Fibroblast of the aortic adventitia (primary cell): ENCODE measurements at places on chromosomes 6 and 20. TPM values are rescaled to one million over a fixed set of nuclear protein-coding genes. Genes with fewer than 3 reads are reported as not detected.

Gene TNFRSF21
- total RNA-seq: 13.8 and 17.7 TPM in 2 replicates

Gene SLC18B1
- total RNA-seq: 6.8 and 17.8 TPM in 2 replicates

Gene ADGRB3
- total RNA-seq: 0.33 and 1.4 TPM in 2 replicates

Gene MROH8
- 0.49 and 3.1 TPM in 2 replicates for total RNA-seq

Gene NHSL1
- 7.9 and 17.8 TPM in 2 replicates for total RNA-seq

Gene STMND1
- not detected in 2 replicates for total RNA-seq

Gene OR2B6
- total RNA-seq: not detected in 2 replicates

Gene VEGFA
- 98.9 and 163 TPM in 2 replicates for total RNA-seq

- no peak for DNase-seq
Measured at GRCh38 chr6:68726337-68726736, 91.3 kb downstream of the ADGRB3 start.

DNA sequence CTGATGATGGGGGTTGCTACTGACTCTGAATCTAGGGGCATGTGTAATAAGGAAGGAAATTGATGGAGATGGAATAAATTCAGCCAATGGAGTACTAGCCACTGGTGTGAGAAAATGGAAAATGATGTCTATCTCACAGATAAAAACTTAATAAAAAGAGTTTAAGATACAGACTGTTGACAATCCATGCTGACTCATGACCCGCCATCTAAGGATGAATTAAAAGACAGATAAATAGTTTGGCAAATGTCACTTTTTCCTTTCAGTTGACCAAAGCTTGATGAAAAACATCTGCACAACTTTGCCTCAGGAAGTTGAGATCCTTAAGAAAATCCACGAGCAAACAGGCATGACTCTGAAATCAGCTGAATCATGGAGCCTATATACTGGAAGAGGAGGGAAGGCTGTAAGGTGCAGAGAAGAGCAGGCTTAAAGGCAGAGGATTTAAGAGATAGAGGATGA lies 82.6 kb upstream of the BMP5 start:
- peak; percentile 85 for DNase-seq

DNA sequence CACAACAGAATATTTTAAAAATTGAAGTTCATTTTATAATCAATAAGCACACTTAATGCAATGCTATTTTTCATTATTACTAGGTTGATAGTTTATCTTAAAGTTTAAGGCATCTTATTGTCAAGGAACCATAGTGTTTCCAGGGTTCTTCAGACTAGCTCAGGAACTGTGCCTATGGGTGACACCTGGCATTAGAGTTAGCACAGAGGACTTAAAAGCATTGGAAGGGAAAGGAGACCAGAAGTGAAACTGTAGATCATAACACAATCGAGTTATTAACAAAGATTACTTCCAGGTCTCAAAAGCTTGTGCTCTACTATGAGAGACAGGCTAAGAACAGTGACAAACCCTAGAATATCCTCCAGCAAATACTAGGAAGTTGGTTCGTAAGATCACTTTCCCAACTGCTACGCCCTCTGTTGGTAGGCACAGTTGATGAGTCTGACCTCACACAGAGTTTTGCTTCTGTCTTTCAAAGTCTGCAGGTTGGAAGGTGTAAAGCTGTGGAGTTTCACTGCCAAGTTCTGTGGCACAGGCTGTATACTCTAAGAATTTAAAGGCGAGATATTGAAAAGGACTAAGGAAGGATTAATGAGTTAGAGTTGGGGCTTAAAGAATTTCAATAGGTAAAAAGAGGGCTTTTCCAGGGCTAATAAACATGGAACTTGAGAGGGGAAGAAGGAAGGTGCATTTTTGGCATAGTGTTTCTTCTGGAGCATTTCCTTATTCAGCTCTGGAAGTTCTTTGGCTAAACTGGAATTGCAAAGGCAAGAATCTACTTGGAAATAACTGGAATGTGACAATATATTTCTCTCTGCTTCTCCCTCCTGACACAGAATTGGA lies 531.3 kb upstream of the JAG1 start:
- peak; percentile 79 for DNase-seq

DNA sequence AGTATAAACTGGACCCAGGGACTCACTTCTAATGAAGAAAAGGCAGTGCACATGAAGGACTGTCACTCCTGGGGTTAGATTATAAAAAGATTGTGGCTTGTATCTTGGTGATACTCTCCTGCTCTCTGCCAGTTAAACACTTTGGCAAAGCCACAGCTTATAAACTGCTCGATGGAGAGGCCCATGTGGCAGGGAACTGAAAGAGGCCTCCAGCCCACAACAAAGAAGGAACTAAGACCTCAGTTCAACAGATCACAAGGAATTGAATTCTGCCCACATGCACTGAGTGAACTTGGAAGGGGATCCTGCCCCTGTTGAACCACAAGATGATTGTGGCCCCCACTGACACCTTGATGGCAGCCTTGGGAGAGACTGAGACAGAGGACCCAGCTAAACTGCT lies 363.8 kb downstream of the CBLN4 start:
- DNase-seq: no peak

- no peak for DNase-seq
Measured at GRCh38 chr6:142935553-142936517, 9.1 kb downstream of the HIVEP2 start.

GRCh38 chr6:1612299-1612973 lies 2.7 kb downstream of the FOXC1 start:
- no peak for DNase-seq

GRCh38 chr20:47773371-47773786 lies 11.9 kb downstream of the SULF2 start:
- no peak for DNase-seq

- peak; percentile 61 for DNase-seq
Measured at GRCh38 chr6:29847871-29848630, 20.4 kb downstream of the HLA-G start.

- DNase-seq: no peak
Measured at GRCh38 chr6:43763812-43764522, 6.0 kb upstream of the VEGFA start.

DNA sequence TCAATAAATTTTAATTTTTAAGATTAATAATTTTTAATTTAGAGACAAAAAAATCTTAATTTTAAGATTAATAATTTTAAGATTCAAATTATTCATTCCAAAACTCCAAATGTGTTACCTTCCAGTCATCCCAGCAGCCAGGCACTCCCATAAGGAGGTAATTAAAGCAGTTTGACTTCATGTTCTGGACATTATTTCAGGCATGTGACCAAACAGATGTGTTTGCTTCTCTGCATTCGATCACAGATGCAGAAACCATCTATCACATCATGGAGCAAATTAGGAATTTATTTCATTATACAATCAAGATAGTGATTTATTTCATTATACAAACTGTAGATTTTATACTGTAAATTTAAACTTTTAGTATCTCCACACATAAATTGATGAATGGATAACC lies 150.3 kb downstream of the AKAP7 start:
- DNase-seq: no peak

DNA sequence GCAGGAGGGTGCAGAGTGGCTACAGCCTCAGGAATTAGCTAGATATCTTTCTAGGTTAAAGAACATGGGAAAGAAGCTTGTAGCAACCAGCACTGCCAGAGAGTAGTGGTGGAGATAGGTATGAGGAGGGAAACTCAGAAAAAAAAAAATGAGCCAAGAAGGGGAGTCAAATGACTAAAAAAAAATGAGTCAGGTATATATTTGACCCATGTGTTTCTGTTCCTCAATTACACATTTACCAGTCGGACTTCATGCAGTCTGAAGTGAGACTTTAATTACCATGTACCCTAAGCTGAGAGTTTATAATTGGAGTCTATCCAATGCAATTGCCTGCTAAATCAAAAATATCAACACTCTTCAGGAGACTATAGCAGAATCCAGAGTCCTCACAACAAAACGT lies 964.6 kb downstream of the HACE1 start:
- DNase-seq: no peak

DNA sequence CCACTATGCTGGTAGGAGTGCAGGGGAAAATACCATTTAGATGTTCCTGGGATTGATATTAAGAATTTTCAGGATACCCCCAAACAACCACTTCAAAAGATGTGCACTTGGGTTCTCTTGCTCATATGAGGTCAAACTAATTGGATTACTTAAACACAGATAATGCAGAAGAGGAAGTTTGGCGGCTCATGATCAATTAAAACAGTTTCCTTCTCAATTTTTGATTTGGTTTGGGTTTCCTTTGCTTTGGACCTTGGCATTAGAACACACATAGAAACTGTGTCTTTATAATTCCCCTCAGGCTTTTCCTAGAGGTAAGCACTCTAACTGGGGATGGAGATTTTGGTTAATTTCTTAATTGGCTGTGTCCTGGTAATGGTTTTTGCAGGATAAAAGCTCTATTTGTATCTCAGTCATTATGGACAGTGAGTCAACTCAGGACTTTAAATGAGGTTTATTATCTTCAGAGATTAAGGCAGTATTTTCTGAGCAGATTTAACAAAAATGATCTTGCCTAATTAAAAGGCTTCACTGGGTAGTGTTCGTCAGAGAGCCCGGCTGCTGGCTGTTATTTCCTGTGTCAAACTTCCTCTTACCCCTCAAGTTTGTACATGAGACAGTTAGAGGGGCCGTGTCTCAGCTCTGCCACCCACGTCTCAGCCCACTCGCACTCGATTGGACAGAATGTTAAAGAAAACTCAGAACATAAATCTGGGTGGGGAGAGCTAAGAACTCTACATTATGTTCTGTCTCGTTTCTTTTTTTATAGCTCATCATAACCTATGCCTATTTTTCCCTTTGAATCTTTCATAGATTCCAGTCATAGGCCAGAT lies 50.3 kb upstream of the PREP start:
- no peak for DNase-seq

GRCh38 chr6:121382467-121383121 lies 48.3 kb upstream of the TBC1D32 start:
- DNase-seq: peak; percentile 10

DNA sequence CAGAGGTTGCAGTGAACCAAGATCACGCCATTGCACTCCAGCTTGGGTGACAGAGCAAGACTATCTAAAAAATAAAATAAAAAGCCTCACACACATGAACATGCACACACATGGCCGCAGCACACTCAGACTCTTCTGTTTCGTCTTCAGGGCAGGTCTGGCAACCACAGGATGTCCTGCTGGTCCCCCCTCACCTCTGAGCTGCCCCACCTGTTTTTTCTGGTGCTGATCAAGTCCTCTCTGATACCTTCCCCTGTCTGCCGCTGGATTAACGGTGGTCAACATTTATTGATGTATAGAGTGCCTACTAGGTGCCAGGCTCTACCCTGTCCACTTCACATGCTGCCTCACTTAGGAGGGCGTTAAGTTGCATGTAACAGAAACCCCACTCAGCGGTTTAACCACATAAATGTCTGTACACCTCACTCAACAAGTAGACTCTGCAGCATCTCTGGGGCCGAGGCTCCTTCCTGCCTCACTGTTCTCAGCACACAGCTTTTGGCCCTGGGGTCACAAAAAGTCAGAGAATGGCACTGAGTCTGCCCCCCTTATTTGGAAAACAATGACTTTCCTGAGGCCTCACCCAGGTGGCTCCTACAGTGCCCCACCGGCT lies 4.5 kb upstream of the AP5S1 start:
- DNase-seq: no peak

DNA sequence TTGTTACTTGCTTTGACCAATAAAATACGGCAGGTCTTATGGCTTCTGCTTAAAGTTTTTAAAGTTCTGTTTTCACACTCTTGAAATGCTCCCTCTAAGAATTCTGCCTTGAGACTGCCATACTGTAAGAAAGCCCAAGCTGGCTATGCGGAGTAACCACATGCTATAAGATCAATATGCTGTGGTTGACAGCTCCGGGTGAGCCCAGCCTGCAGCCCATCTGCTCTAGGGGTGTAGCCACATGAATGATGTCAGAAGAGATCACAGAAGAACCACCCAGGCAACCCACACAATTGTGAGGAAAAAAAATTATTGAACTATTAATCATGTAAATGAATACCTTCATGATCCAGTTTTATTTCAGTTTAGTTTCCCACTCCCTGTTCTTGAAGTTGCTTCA lies 26.1 kb upstream of the SH3BGRL2 start:
- DNase-seq: no peak

DNA sequence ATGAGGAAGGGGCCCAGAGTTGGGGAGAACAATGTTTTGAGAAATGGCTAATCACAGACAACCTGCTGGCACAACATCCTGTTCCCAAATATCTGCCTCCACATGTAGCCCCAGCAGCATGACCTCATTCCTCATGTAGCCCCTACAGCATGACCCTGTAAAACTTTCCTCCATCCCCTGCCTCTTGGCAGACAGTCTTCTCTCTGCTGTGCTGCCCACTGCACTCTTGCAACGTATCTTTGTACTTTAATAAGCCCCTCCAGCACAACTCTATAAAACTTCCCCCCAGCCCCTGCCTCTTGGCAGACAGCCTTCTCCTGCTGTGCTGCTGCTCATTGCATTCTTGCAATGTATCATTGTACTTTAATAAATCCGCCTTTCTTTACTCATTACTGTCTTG lies 278.8 kb downstream of the HDGFL1 start:
- DNase-seq: no peak
